ENCODE measurements at places on chromosomes 12 and 14.
A peak's percentile ranks its signal among the peaks of the same experiment; 100 is the strongest.

DNA sequence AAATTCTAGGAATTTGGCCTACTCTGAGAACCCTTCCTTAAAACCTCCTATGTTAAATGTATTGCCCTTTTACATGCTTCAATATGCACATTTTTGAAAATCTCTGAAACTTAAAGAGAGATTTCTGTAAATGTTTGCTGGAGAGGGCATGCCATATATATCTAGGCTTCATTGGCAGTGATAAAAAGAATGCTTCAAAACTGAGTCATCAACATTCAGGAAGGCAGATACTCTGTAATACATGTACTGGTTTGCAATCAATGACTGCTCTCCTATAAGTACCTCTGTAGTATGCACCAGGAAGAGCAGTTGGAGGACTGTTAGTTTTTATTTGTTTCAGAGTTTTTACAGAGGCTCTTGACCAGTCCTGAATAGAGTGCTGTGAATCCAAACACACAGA, 739.9 kb downstream of the SLC16A7 start:
- DNase-seq: no peak

GRCh38 chr12:75446857-75447256, 33.7 kb upstream of the GLIPR1 start:
- no peak for DNase-seq

DNA sequence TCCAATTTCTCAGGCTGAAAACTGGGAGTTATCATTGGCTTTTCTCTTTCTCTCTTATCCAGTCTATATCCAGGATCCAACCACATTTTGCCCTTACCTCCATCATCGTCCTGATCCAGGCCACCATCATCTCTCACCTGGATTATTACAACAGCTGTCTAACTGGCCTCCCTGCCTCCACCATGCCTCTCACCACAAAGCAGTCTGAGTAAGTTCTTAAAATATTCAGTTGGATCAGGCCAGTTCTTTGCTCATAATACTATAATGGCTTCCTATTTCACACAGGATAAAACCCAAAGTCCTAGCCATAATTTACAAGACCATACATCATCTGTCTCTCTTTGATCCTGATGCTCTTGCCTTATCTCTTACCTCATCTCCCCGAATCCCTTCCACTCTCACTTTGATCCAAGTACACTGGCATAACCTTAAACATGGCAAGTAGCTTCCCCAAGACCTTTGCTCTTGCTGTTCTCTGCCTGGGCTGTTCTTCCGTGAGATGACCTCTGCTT, 133.4 kb upstream of the RAP1B start:
- DNase-seq: no peak

DNA sequence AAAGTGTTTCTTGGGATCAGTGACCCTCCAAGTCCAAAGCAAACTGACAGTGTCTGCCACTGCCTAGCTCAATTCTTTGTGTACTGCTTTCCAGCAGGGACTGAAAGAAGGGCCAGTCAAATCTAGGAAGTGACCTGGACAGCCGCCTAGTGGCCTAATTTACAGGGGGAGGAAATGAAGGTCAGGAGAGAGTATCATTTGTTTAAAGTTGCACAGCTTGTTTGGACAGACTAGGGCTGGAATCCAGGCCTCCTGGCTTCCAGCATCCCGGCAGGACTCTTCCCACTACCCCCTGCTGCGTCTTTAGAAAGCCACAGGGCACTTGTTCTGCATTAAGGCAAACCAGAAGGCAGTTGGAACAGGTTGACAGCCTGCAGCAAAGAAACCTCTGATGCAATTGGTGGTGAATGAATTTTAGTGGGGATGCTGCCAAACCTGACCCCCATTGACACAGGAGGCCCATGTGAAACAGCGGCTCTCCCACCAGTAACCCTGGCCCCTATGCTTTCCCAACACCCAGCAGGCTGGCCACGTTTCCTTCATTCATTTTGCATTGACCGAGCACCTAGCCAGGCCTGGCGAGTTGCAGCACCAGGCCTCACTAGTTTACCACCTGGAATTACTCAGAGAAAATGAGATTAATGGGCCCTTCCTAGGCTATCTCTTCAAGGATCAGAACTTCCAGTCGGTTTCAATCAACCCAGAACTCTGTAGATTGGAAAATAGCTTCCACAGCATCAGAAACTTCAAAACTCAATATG, 28.2 kb downstream of the GALNT16 start:
- no peak for DNase-seq

DNA sequence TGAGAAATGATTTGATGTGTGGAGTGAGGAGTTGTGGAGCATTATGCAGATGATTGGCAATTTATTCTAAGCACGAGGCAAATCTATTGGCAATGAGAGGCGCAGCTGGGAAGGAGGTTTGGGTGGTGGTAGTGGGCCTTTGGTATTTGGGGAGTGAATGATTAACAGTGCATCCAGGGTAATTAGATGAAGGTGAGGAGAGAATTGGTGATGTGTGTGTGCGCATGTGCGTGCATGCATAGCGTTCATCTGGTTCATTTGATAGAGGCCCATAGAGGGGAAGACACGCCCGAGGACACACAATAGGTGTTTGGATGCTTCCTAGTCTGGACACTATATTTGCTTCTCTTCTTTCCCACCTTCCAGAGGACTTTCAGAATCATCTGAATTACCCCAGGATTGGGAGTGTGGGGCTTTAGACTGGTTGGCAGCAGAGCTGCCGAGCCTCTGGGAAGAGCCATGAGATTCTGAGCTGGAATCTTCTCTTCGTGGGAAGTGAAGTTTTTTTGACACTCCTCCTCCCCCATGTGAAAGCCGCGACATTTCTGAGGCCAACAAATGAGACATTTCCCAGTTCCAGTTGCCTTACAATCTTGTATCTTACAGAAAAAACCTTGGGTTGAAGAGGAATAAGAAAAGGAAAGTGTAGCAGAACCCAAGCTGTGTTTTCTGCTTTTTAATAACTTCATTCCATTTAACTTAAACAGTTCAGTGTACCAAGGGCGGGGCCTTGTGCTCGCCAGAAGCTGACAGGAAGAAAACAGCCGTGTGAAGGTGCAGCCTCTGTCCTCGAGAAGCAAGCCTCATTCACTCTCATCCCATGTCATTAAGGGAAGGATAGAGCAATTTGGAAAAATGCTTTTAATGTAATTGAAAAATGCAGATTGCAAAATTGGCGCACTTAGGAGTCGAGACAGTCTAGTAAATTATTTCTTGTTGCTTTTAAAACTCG, 65.2 kb downstream of the SLC25A47 start:
- DNase-seq: no peak

- DNase-seq: no peak
Observed at GRCh38 chr12:112685321-112685720, 106.2 kb upstream of the RPH3A start.

- no peak for DNase-seq
Observed at GRCh38 chr12:34297126-34297789, 275.0 kb downstream of the ALG10 start.

- no peak for DNase-seq
Observed at GRCh38 chr14:43155258-43155657, 1351.8 kb downstream of the FSCB start.

- no peak for DNase-seq
Observed at GRCh38 chr14:85943192-85943591, 413.2 kb downstream of the FLRT2 start.

- no peak for DNase-seq
Observed at GRCh38 chr14:52917735-52918134, 33.1 kb downstream of the FERMT2 start.

- no peak for DNase-seq
Observed at GRCh38 chr12:103821773-103822172, 19.3 kb downstream of the NT5DC3 start.

GRCh38 chr14:81980601-81981306, 447.1 kb upstream of the SEL1L start:
- no peak for DNase-seq

DNA sequence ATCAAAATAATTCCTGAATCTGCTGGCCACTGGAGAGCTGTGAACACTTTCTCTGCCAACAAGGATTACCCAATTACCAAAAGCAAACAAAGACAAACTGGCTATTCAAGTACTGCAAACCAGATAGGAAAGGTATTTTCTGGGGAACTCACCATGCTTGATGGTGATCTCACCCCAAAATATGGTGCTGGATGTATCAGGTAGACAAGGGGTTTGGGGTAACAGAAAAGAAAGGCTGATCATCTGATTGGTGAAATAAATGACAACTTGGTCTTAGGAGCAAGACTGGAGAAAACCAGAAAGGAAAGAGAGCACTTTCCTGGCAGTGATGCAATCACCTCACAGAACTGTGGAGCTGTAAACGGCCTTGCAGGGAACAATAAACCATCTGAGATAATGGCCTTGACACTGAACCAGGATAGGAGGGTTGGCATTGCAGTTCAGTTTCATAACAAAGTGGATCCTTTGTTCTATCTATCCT, 31.0 kb upstream of the NPFF start:
- DNase-seq: peak; percentile 29

DNA sequence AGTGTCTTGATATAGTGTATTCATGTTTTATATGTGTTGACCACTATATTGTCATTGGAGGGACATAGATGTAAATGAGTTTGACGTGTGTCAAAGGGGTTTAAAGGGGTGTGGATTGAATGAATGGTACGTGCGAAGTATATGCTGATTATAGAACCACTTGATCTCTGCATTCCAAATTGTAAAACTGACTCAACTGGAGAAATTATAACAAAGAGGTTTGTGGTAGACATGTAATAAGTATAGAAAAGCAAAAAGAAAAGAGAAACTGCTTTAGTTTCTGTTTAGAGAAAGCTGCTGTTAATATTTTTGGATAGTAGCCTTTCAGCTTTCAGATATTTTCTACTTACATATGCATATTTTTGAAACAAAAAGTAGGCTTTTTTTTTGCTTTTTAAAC, 8.9 kb upstream of the MYRFL start:
- no peak for DNase-seq
